ENCODE measurements at places on chromosomes 2 and 18.

DNA sequence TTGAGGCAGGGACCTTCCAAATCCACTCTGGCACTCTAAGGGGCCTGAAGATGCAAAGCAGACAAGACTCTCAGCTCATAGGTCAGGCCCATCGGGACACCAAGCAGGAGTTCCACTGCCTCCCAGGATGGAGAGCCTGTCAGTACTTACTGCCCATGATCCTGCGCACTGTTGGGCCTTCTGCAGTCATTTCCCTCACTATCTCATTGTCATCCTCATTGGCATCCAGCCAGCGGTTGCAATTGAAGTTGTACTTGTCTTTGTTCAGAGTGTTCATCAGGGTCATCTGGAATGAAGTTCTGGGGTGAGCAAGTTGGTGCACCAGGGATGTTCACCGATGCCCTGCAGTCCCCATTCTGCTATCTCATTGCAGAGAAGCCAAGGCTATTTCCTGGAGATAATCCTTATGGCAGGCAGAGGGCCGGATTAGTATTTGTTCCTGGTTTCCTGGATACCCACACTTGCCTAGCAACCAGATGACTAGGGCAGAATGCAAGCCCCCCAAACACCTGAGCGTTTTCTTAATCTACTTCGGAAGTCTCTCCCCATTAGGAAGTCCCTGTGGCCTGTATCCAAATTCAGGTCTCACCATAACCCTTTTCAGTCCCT, 65.1 kb downstream of the LOXHD1 start:
- DNase-seq = no peak

DNA sequence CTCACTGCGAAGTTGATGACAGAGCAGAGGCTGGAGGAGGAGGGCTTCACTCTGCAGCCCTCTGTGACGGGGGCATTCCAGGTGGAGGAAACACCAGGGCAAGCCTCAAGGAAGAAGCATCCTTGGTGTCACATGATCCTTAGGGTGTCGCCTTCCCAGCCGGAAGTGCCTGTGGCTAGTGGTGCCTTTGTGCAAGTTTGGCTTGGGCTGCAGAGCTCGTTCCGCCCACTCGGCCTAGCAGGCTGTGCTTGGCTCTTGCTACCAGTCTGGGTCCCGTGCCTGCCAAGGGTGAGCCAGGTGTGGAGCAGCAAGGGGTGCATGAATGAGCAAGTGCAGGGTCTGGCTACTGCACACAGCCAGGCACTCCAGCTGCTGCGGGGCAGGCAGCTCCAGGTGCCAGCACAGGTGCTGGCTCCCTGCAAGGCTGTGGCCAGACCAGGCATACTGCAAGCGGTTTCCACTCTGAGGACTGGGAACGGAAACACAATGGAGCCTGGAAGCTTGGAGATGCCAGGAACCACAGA, 325.3 kb upstream of the SMIM21 start:
- no peak for DNase-seq

GRCh38 chr2:19361325-19361990, 3.0 kb upstream of the OSR1 start:
- no peak for DNase-seq

DNA sequence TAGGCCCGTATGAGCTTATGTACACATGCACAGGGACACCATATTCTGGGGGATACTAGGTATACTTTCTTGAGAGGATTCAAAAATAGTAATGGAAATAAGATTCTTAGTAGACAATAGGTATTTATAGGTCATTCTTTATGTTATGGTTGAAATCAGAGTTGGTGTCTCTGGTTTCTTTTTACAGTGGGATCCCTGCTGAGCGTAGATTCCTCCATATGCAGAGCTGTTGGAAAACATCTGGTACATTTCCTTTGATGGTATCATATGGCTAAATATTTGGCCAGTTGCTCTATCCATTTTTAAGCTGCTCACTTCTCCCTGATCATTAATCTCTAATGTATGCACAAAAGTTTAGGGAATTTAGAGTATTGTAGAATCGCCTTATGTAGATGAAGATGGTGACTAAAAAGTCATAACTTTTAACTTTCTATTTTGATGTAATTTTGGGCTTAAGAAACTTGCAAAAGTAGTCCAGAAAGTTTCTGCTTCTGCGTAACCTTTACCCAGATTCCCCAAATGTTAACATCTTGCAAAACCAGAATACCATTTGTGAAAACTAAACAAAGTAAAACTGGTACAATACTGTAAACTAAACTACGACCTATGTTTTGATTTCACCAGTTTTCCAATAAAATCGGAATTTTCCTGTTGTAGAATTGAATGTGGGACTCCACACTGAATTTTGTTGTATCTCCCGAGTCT, 5.4 kb downstream of the ARHGAP28 start:
- no peak for DNase-seq

GRCh38 chr2:230166557-230167170, 53.1 kb downstream of the SP110 start:
- no peak for DNase-seq

DNA sequence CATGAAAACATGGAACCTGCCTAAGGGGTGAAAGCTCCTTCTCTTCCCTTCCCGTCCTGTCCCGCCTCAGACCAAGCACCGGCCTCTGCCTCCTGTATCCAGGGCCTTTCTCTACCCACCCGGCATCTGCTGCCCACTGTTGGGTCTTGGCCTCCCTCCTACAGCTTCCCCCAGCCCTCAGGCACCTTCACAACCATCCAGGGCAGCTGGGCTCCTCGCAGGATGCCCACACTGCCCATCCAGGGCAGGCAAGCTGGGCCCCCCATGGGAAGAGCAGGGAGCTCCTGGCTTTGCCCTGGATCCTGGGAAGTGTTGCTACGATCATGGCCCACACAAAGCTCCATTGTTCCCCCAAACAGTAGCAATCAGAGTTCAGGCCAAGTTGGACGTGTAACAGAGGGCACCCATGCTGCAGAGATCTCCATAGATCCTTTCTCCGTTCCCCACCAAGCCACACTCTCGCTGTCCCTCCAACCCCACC, 206.6 kb downstream of the NDUFA10 start:
- no peak for DNase-seq

DNA sequence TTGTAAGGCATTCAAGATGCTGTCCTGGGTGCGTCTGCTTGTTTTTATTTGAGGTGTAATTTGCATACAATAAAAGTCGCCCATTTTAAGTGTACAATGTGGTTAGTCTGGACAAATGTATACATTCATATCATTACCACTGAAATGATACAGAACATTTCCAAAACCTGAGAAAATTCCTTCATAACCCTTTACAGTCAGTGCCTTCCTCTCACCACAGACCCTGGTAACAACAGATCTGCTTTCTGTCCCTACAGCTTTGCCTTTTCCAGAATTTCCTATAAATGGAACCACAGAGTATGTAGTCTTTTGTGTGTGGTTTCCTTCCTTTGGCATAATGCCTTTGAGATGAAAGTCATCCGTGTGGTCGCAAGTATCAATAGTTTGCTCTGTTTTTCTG, 45.8 kb upstream of the NFU1 start:
- no peak for DNase-seq

GRCh38 chr2:64313398-64313723, 140.6 kb upstream of the LGALSL start:
- no peak for DNase-seq

DNA sequence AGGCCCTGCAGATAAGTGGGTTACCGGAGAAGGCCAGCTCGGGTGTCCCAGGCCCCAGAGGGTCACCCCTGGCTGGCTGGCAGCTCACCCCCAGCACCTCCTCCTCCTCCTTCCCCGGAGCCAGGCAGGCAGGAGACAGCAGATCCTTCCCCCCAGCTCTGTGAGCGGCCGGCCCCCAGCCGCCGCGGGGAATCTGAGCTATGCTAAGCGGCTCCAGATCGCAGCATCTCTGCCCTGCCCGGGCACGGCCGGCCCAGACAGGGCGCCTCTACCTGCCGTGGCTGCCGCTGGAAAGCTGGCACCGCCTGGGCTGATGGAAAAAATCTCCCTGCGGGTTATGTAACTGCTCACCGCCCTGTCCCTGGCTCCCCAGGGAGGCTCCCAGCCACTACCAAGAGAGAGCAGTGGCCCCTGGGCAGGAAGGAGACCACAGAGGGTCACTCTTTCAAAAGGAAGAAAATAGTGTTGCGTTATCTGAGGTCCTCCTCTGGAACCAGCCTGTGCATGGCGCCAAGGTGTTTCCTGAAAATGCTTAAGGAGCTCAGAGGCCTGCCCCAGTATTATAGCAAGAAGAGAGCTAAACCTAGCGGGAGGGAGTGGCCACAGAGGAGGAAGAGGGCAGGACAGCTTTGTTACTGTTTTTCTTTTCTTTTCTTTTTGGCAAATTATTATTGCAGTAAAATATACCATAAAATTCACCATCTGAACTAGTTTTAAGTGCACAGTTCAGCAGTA, 179.0 kb downstream of the SMAD7 start:
- DNase-seq = no peak

Measured in H54 (cell line).